ENCODE measurements at places on chromosomes 7 and 10.

GRCh38 chr10:1665021-1665661, 72.2 kb downstream of the ADARB2 start:
- ATAC-seq, result no peak

GRCh38 chr10:49062229-49062628, 53.1 kb downstream of the VSTM4 start:
- ATAC-seq, result no peak

DNA sequence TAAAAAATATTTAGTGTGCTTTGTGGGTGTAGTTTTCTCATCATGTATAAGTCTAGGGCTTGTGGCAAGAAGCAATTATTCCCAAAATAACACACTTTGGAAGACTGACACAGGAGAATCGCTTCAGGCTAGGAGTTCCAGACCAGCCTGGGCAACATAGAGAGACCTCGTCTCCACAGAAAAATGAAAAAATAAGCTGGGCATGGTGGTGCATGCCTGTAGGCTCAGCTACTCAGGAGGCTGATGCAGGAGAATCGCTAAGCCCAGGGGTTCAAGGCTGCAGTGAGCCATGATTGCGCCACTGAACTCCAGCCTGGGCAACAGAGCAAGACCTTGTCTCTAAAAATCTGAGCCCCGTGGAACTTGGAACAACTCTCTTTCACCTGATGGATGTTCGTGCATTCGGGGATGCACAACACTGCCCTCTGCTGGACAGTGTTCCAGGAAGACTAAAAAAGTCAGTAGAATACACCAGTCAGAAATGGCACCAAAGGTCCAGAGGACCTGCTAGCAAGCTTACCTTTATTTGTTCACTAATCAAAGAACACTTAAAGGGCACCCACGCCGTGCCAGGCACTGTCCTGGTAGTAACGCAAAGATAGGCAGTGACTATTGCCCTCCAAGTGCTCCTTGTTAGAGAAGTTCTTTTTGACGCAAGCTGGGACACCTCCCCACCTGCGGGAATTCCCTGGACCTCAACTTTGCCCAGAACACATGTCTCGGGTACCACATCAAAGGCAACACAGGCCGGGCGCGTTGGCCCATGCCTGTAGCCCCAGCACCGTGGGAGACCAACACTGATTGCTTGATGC, 81.9 kb upstream of the CALN1 start:
- ATAC-seq, result peak; percentile 45

DNA sequence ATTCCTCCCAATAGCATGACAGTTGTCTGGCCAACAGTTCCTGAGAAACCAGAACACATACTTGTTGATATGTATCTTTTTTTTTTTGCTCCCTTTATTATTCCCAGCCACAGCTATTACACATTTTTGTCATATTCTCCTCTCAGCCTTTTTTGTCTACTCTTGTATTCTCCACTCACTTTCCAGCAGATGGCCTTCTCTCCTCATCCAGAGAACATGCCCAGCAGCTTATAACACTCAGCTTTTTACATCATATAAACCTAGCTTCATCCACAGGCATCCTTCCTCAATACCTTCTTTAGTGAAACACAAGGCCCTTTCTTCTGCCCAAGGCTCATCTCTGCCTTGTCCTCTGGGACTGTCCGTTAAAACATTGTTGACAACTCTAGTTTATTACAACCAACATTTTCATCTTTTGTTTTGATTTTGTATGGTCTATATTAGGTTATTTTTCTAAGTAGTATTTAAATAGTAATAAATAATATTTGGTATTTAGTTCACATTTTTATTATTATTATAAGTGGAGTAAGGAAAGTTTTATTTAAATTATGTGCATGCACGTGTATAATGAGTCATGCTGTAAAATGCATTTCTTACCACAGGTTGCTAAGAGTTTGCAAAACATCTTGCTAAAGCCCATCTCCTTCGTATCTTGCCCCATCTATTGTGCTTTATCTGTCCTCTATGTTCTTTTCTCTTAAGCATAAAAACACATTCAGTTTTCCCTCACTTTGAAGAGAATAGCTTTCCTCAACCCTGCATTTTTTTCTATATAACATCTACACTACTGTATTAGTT, 101.5 kb downstream of the ORC5 start:
- no peak for ATAC-seq

DNA sequence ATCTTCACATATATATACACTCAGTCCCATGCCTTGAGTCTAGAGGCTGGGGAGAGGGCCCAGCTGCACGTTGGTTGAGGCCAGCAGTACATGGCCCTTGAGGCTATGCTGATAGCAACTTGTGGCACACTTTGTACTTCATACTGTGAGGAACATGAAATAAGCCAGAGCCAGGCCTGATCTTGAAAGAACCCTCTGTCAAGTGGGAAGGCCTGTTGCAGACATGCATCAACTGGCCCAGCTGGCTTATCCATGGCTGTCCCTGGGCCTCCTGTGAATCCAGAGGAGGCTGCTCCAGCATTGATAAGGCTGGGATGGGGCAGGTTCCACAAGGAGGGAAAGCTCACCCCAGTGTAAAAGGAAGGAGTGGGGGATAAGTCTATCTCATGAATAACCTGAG, 140.4 kb downstream of the NRF1 start:
- no peak for ATAC-seq

GRCh38 chr10:79375321-79376077, 28.2 kb downstream of the PPIF start:
- no peak for ATAC-seq

- ATAC-seq, result no peak
These were observed 8.0 kb downstream of the CALY start for GRCh38 chr10:133328358-133329343.

DNA sequence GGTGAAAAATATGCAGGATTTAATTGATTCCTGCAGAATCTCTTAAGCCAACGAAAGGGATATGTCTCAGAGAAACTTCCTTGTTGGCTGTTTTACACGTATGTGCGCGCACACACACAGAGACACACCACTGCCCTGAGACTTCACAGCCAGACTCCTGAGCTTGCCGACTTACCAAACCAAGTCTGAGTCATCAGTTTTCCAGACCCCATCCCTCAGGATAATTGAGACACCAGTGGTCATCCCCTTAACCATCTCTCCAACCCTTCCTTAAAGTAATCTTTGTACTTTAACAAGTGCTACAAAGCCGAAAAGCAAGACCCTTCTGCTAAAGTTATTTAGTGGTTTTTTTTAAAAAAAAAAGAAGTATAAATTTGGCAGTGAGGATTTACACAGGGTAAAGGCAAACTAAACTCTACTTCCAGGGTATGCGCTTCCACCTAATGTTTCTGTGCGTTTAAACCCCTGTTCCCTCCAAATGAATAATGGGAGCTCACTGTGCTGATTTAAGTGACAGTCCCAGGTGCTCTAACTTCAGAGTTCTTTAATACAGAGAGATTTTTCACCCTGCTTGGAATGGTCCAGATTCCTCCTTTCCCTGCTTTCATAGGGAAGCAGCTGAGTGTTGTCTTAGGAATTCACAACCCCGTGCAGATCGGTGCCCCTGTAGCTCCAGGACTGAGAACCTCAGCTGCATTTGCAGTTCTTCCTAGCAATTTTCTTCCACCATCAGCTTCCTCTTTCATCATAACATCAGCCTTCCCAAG, 198.5 kb downstream of the INHBA start:
- no peak for ATAC-seq

Data from motor neuron (in vitro differentiated cells).